ENCODE measurements at places on chromosomes 16 and 17. TPM values are rescaled to one million over a fixed set of nuclear protein-coding genes. Genes with fewer than 3 reads are reported as not detected.
A peak's percentile ranks its signal among the peaks of the same experiment; 100 is the strongest.

DNA sequence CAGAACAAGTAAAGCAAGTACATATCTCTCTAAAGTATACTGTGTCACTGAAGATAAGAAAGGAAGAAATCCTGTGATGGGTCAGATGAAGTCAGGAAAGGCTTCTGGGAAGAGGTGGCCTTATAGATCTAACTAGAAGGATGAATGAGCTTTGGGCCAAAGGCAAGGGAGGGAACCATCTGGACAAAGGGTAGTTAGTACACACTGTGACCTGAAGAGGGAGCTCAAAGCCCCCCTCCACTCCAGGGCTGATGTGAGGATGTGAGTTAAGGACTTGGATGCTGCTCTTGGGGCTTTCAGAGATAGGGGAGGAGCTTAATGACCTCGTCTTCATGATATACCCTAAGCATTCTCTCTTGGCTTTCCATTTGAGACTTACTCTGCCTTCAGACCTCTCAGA, 185.3 kb upstream of the CACNG3 start:
- H3K27me3 ChIP-seq, result peaks cover 4% of the 10 kb centered on the region
- H3K27ac ChIP-seq, result no peak overlapping the region
- no peak overlapping the region for H3K4me3 ChIP-seq

- no peak for DNase-seq
- peaks cover 37% of the 10 kb centered on the region for H3K4me1 ChIP-seq
- H3K36me3 ChIP-seq, result no peaks in the 10 kb centered on the region
- H3K27me3 ChIP-seq, result no peaks in the 10 kb centered on the region
- peak overlapping the region; percentile 2 for H3K27ac ChIP-seq
Measured at GRCh38 chr17:43410557-43411368, 12.0 kb downstream of the ARL4D start.

DNA sequence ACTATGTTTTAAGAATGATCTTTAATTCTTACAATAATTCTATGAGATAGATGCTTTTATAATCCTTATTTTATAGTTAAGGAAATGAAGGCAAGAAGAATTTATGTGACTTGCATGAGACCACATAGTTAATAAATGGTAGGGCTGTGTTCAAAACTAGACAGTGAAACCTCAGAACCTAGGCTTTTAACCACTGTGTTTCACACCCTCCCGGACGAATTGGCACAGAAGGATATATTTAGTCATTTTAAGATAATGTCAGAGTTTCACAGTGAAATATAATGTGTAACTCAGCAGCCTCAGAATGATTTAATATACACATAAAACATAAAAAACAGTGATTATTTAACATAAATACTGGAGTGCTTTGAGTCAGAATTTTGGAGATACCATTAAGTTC, 57.0 kb downstream of the NSRP1 start:
- no peaks in the 10 kb centered on the region for H3K4me1 ChIP-seq
- no peak overlapping the region for H3K4me3 ChIP-seq
- no peak overlapping the region for H3K27ac ChIP-seq
- no peaks in the 10 kb centered on the region for H3K36me3 ChIP-seq

DNA sequence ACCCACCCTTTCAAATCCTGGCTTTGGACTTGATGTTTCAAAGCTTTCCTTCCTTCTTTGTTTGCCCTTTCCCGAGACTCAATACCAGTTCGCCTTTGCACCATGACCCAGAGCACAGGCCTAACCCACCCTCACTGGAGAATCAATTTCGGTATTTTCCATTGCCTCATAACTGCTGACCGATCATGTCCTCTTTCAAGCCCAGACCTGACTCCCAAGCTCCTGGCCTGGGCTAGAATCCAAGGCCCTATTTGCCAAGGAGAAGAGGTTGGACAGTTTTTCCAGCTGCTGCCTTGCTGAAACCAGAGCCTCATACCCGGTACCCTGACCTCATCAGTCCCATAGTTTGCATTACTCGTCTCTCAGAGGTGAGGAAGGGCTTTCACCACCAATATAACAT, 35.3 kb upstream of the HELZ start:
- DNase-seq, result no peak
- H3K4me3 ChIP-seq, result no peak overlapping the region
- H3K4me1 ChIP-seq, result peaks cover 6% of the 10 kb centered on the region
- H3K27me3 ChIP-seq, result no peaks in the 10 kb centered on the region
- no peak overlapping the region for H3K27ac ChIP-seq

- no peak for DNase-seq
- no peak overlapping the region for H3K27ac ChIP-seq
- no peak overlapping the region for H3K4me3 ChIP-seq
- H3K36me3 ChIP-seq, result no peaks in the 10 kb centered on the region
- peaks cover 6% of the 10 kb centered on the region for H3K27me3 ChIP-seq
Measured at GRCh38 chr17:74439691-74440567, 8.0 kb downstream of the GPRC5C start.

DNA sequence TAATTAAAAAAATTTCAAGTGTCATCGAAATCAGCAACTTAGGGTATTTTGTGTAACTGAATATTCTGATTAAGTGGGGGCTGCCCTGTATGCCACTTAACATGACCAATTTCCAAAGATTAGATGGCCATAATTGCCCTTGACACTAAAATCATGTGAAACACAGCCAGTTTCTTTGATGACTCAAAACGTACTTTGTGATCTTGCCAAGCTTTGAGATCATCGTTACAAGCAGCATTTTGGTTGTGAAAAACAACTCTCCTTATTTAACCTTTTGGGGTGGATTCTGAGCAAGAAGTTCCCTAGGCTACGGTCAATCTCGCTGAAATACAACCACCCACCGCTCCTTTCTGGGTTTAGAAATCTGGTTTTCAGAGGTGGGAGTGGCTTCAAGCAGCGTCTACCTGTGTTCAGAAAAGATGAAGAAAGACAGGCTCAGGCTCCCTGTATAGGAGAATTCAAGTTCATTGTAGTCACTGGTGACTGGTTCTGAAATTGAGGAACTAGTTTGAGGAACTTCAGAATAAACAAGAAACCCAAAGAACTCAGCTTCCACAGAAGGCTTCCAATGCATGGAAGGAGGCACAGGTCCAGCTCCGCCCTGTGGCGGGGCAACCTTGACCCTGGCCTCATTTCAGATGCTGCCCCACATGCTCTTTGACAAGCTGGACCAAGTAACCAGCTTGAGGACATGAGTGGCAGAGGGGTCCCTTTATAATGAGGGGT, 9.4 kb downstream of the MAP3K14 start:
- H3K27me3 ChIP-seq, result no peaks in the 10 kb centered on the region
- H3K4me3 ChIP-seq, result peak overlapping the region; percentile 31
- H3K27ac ChIP-seq, result peak overlapping the region; percentile 94
- H3K4me1 ChIP-seq, result peaks cover 69% of the 10 kb centered on the region
- peaks cover 16% of the 10 kb centered on the region for H3K36me3 ChIP-seq
- DNase-seq, result no peak

The COIL gene
- total RNA-seq, result 13.2 TPM

GRCh38 chr16:86026171-86026910, 127.4 kb downstream of the IRF8 start:
- no peaks in the 10 kb centered on the region for H3K27me3 ChIP-seq
- no peak for DNase-seq
- H3K4me3 ChIP-seq, result no peak overlapping the region

The HGS gene
- 86.8 TPM for total RNA-seq

The TLCD3B gene
- total RNA-seq, result not detected

DNA sequence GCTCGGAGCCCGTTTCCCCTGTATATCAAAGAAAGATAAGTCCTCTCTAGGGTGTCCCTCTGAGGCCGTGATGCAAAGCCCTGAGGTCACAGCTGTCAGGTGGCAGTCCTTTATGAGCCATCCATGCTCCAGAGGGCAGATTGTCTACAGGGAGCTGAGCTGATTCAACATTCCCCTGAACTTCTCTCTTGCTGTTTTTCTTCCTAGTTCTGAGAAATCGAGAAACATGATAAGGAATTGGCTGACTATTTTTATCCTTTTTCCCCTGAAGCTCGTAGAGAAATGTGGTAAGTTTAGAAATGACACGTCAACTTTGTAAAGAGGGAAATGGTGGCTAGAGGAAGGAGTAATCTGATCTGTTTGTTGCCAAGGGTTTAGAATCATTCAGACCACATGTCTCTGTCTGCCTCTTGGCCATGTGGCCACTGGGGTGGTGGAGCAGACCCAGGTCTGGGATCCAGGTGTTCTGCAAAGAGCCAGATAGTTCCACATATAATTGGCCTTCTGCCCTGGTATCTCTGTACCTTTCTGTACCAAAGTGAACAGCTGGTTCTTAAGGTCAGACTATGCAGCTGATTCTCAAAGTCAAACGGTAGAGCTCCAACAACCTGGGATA, 3.5 kb downstream of the CTNS start:
- no peak for DNase-seq
- no peak overlapping the region for H3K4me3 ChIP-seq
- H3K4me1 ChIP-seq, result peaks cover 13% of the 10 kb centered on the region
- no peaks in the 10 kb centered on the region for H3K36me3 ChIP-seq

The ADAP2 gene
- 9.5 TPM for total RNA-seq

DNA sequence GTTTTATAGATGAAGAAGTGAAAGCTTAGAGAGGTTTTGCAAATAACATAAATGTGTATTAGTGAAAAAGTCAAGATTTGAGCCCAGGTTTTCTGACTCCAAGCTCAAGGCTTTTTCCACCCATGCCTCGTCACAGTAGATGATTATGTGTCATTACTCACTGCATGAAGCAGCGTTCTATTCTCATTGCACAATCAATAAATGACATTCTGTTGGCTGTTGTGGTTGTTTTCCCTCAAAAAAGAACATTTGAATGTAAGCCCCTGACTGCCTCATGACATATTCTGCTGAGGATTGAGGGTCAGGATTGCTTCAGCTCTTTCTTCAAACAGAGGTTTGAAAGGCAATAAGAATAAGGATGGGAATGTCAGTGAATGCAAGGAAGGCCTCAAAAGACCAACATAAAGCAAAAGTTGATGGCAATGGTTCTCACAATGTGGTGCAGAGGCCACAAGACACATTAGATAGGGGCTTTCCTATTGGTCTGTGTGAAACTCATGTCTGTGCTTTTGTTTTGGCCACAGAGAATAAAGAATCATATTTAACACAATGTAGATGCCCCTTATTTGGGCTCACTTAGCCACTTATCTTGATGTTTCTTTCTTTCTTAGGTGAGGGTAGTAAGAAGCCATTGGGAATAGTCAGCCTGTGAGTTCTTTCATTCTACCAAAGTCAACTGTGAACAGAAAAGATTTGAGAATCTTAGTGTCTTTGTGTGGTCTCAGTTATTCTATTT, 5.4 kb upstream of the MMD start:
- H3K4me3 ChIP-seq, result no peak overlapping the region
- no peak overlapping the region for H3K27ac ChIP-seq
- no peaks in the 10 kb centered on the region for H3K4me1 ChIP-seq
- no peaks in the 10 kb centered on the region for H3K27me3 ChIP-seq
- no peak for DNase-seq

GRCh38 chr17:36144014-36144413, 32.4 kb downstream of the TBC1D3B start:
- H3K27me3 ChIP-seq, result no peaks in the 10 kb centered on the region
- H3K4me3 ChIP-seq, result no peak overlapping the region
- H3K27ac ChIP-seq, result no peak overlapping the region
- no peaks in the 10 kb centered on the region for H3K4me1 ChIP-seq
- no peaks in the 10 kb centered on the region for H3K36me3 ChIP-seq
- DNase-seq, result no peak

- no peak overlapping the region for H3K4me3 ChIP-seq
- no peaks in the 10 kb centered on the region for H3K4me1 ChIP-seq
- no peaks in the 10 kb centered on the region for H3K36me3 ChIP-seq
- DNase-seq, result no peak
- H3K27me3 ChIP-seq, result no peaks in the 10 kb centered on the region
- no peak overlapping the region for H3K27ac ChIP-seq
Measured at GRCh38 chr17:13055131-13055530, 37.3 kb upstream of the ELAC2 start.

- no peak overlapping the region for H3K27ac ChIP-seq
- H3K27me3 ChIP-seq, result no peaks in the 10 kb centered on the region
- DNase-seq, result no peak
- no peak overlapping the region for H3K4me3 ChIP-seq
Measured at GRCh38 chr16:22786691-22787090, 27.3 kb upstream of the HS3ST2 start.

The ATMIN gene
- 30.6 TPM for total RNA-seq

The CARD14 gene
- 54.3 TPM for total RNA-seq

DNA sequence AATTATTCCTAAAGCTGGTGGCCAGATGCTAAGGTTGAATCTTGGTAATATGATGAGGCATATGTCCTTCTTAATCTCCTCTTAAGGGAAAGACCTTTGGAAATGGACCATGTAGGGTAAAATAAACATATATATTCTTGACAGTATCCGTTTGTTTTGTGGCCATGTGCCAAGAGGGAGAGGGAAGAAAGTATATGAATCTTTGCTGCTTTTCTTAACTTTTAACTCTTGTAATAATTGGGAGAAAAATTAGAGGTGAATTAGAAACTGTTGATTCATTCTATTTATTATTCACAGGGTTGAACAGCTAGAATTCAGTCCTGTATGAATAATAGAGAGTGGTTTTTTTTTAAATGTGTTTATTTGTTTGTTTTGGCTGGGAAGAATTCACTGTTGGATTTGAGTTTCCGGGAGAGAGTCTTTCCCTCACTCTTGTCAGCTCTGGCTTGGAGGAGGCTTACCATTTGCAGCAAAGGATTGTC, 31.6 kb downstream of the AATF start:
- no peak overlapping the region for H3K27ac ChIP-seq
- no peaks in the 10 kb centered on the region for H3K36me3 ChIP-seq
- no peak overlapping the region for H3K4me3 ChIP-seq
- no peaks in the 10 kb centered on the region for H3K4me1 ChIP-seq
- no peak for DNase-seq

DNA sequence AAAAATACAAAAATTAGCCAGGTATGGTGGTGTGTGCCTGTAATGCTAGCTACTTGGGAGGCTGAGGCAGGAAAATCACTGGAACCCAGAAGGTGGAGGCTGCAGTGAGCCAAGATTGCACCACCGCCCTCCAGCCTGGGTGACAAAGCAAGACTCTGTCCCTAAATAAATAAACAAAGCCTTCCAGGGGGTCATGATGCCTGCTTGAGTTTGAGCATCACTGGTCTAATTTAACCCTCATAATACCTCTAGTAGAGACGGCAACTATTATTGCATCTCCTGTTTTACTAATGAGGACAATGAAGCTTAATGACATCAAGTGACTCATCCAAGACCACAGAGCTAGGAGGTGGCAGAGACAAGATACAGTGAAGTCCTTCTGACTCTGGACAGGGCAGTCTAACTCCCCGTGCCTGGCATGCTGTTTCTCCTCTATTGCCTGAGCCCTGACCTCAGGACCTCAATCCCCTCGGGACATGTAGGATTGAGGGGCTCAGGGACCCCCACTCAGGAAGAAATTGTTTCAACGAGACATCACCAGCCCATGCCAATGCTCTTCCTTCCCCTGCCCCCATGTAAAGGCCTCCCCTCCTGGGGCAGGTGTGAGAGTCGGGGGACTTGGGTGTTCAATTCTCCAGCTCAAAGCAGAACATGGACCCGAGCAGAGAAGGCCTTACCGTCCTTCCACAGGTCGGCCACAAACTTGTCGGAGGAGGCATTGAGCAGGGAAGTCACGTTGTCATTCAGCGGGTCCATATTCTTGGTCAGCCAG, 102.9 kb downstream of the NDE1 start:
- H3K36me3 ChIP-seq, result no peaks in the 10 kb centered on the region
- H3K27me3 ChIP-seq, result no peaks in the 10 kb centered on the region
- H3K4me1 ChIP-seq, result no peaks in the 10 kb centered on the region
- DNase-seq, result no peak
- H3K27ac ChIP-seq, result no peak overlapping the region
- H3K4me3 ChIP-seq, result no peak overlapping the region
